ENCODE measurements at places on chromosomes 3 and 15.

GRCh38 chr15:39976291-39977274, 42.7 kb downstream of the EIF2AK4 start:
- DNase-seq: peak; percentile 71

DNA sequence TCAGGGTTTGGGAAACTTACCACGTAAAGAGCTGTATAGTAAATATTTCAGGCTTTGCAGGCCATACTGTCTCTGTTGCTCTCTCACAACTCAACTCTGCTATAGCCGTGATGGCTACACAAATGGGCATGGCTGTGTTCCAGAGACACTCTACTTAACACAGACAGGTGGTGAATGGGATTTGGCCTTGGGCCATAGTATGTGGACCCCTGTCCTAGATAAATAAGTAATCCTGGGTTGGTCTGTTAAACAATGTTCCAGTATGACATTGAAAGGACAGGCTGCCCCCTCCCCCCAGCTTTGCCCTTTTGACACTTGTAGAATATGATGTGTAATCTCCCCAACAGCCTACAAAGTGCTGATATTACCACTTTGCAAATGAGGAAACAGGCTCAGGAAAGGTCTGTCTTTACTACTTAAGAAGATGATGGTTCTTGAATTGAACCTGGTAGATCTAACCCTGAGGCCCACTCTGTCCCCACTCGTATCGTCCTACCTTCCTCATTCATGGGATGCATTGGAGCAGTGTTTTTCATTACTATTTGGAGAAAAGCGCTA, 38.4 kb downstream of the SLCO3A1 start:
- no peak for DNase-seq

GRCh38 chr3:116264546-116265319, 180.6 kb downstream of the LSAMP start:
- no peak for DNase-seq

DNA sequence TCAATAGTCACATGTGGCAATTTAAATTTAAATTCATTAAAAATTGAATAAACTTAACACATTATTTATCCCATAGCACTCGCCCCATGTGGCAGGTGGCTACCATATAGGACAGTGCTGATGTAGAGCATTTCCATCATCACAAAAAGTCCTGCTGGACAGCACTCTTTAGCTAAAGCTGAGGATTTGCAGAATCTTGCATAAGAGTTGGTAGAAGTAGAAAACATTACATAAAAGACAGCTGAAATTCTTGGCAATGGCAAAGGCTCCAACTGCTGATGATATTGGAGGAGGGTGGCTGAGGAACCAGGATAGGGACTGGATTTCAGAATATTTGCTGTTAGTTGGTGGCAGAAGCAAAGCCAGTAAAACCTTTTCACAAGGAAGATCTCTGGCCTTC, 230.7 kb upstream of the SATB1 start:
- no peak for DNase-seq

DNA sequence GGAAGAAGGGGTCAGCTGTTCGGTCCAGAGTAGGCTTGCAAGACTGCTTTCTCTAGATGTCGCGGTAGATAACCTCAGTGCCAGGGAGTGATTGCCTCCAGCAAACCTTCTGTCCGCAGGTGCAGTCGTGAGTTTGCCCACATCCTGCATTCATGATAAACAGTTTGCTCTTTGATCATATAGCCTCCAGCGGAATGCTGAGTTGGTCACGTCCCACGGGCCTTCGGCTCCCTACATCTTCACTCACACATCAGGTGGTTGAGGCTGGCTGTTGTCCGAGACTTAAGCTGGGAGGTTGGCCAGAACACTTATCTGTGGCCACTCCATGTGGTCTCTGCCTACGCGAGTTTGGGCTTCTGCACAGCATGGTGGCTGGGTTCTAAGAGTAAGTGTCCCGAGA, 62.1 kb upstream of the NR2C2 start:
- DNase-seq: peak; percentile 59

- DNase-seq: peak; percentile 55
Observed at GRCh38 chr15:89472785-89473256, 23.6 kb downstream of the RHCG start.

DNA sequence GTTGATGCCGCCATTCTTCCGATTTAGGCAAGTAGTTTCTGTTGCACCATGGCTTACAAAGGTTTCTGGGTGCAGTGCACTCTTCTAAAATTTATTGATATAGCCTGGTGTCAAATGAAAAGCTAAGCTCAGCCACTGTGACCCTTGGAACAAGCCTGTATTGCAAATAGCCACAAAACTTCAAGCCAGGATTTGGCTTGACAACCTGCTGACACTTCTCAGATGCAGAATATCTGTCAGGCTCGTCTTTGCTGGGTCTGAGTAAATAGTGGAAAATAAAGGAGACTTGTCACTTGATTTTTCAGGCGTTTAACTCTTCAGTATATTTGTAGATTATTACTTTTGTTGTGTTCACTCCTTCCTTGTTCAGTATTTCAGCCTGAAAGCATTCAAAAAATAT, 871.8 kb downstream of the OTOL1 start:
- no peak for DNase-seq

DNA sequence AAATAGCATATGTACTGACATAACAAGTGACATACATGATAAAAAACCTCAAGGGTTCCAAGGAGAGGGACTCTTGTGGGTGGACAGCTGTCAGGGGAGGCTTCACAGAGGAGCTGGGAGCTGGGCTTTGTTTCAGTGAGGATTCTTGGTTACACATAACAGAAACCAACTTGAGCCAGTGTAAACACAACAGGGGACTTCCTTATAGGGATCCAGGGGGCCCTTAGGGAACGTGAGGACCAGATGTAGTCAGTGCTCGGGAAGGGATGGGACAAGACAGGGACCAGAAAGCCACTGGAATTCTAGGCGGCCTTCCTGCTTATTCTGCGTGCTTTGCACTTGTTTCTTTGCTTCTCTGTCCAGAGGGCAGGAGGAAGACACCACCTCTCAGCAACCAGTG, 34.9 kb downstream of the SNAPC5 start:
- DNase-seq: no peak

- DNase-seq: no peak
Observed at GRCh38 chr3:182650568-182651128, 142.7 kb upstream of the ATP11B start.

DNA sequence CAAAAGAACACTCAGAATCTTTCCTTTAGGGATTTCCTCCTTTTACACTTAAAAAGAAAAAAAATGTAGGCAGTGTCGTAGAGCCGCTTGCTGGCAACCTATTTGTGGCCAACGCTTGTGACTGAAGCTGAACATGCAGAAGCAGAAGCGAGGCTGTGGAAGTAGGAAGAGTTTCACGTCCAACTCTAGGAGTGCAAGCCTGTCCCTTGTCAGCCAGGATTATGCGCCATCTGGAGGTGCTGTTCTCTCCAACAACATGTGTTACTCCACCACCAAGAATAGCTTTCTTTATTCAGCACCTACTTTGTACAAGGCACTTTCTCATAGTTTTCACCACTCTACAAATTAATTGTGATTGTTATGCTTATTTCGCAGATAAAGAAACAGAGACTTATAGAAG, 223.2 kb upstream of the LMCD1 start:
- no peak for DNase-seq

GRCh38 chr3:8239718-8240695, 261.6 kb upstream of the LMCD1 start:
- DNase-seq: peak; percentile 25

- no peak for DNase-seq
Observed at GRCh38 chr3:187125319-187126031, 13.8 kb downstream of the RPL39L start.

DNA sequence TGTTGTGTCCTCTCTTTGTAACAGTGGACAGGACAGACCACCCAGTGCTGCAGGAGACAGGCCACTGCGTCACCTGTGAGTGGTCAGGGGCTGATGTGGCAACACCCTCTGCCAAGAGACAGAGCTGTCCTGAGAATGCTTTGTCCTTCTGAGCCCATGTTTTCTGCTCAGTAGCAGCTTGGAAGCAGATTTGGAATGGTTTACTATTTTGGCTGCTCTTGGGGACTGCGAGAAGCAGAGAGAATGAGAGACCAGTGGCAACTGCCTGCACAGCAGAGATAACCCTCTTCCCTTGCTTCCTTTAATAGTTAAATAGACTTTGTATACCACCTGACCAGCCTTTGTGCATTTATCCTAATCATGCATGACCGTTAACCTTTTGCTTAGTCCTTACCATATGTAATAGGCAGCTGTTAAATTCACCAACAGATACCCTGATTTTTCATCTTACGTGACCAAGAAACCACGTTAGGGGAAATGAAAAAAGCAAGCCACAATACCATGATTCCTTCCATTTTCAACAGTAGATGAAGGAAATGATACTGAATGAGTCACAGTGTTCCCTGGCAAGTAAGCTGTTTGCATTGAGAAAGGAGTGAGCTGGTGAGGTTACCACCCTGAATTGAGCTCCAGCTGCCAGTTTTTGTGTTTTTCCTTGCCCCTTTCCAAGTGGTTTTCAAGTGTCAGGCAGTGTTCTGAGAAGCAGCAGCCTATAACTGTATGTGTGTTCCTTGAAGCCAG, 35.5 kb downstream of the B3GALNT1 start:
- DNase-seq: peak; percentile 93

GRCh38 chr3:157672061-157672460, 168.8 kb upstream of the VEPH1 start:
- no peak for DNase-seq
